ENCODE measurements at places on chromosomes 6 and 20. TPM values are rescaled to one million over a fixed set of nuclear protein-coding genes. Genes with fewer than 3 reads are reported as not detected.

TRIM40 gene
- polyA plus RNA-seq = not detected

DYNLT2 gene
- 0.70 TPM for polyA plus RNA-seq

PTCRA gene
- 0.15 TPM for polyA plus RNA-seq

TULP1 gene
- 0.22 TPM for polyA plus RNA-seq

OR12D3 gene
- not detected for polyA plus RNA-seq

TTLL9 gene
- 0.26 TPM for polyA plus RNA-seq

LGSN gene
- polyA plus RNA-seq = not detected

SMOC2 gene
- polyA plus RNA-seq = 22.7 TPM

EFCAB8 gene
- polyA plus RNA-seq = not detected

GSTA3 gene
- 0.45 TPM for polyA plus RNA-seq

PRR18 gene
- 0.56 TPM for polyA plus RNA-seq

BANF2 gene
- polyA plus RNA-seq = not detected
